GM04504 (cell line): ENCODE measurements at places on chromosomes 2 and 18.

DNA sequence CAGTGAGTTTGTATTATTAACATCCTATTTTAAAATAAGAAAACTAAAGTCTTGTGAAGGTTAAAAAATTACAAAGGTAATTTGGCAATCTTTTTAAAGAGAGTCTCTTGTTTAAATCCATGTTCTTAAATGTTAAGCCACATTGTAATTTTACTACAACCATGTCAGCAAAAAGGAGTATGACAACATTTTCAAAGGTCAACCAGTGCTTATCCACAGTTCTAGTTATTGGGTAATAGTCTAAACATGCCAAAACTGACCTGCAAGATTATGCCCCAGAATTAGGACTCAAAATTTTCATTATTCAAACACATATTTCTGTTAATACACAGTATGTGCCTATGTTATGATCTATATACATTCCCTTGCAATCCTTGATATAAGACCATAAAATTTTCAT lies 1312.6 kb upstream of the CHAC2 start:
- no peak for DNase-seq

- peak; percentile 68 for DNase-seq
Observed at GRCh38 chr2:109339519-109339966, 210.5 kb downstream of the SH3RF3 start.

DNA sequence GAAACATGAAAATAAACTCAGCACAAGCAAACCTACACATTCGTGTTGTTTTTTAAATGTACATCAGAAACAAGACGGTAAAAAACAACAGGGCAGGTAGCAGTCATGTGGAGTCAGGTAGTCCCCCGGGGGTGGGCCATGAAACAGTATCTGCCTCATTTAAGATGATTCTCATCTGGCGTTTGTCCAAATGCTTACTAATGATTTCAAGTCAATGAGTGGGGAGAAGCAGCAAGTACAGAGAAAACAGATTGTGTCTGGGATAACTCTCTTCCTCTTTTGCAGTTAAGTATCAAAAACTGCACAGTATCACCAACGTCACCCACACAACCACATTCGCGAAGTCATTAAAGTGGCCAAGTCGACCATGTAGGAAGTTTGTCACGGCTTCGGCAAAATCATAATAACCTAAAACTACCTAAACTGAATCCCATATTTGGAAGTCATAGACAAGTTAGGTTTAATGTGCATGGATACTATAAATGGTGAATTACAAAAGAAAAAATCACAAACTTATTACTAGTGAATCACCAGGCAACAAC lies 1.3 kb downstream of the LAPTM4A start:
- peak; percentile 53 for DNase-seq

DNA sequence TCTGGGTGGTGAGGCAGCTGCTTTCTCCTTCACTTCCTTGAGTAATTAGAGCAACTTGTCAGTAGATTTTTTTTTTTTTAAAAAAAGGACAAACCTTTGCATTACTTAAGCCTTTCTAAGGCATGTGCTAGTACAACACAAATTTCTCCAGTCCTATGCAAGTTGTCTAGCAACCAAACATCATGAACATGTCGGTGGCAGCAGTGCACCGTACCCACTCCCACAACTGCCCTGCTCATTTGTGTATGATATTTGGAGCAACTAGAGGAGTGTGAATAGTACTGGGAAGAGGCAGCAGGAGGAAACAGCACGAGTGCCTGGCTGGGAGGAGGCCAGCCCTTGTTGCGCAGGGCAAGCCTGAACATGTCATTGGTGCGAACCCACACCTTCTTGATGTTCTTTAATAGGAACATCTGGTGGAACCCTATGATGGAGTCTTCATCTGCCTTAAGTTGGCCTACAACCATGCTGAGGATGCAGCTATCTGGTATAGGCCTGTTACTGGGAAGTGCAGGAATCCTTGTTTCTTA lies 238.3 kb downstream of the TDRD15 start:
- DNase-seq = no peak

GRCh38 chr2:86338778-86339295 lies 1.4 kb upstream of the REEP1 start:
- DNase-seq = no peak

- peak; percentile 6 for DNase-seq
Observed at GRCh38 chr2:195451160-195451559, 205.9 kb upstream of the SLC39A10 start.

DNA sequence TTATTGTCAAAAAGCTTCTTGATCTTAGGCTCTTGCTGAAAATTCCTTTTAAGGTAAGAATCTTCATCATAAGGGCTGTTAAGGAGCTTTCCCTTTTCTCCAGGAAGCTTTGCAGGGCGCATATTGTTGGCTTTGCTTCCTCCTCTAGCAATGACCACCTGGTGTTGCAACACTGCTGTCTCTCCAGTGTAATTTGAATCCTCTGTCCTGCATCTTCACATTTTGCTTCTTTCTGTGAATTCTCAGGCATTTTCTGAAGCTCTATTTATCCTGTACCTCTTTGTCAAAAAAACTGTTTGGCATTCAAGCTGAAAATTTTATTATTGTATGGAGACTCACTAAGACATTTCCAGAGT lies 533.1 kb upstream of the CHAC2 start:
- DNase-seq = no peak

DNA sequence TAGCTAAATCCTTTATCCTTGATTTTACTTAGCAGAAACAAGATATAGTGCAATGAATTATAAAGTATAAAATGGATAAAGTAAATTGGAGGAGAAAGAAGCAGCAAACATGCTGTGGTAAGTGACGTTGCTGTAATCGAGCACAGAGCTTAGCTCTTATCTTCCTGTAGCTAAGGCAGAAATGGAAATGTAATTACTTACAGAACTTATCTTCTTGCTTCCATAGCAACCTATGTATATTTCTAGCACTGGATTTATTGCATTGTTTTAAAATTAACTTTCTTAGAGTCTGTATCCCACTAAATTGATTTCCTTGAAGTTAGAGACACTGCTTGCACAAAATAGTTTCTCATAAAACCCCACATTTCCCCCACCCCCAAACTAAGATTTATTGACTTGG lies 130.6 kb upstream of the MC4R start:
- DNase-seq = no peak

- no peak for DNase-seq
Observed at GRCh38 chr2:135657806-135658582, 83.7 kb upstream of the UBXN4 start.

- DNase-seq = peak; percentile 14
Observed at GRCh38 chr2:219073413-219074129, 12.8 kb upstream of the IHH start.

GRCh38 chr18:74870950-74871349 lies 273.3 kb downstream of the ZNF407 start:
- DNase-seq = no peak

- DNase-seq = no peak
Observed at GRCh38 chr2:190123956-190124355, 61.4 kb upstream of the MSTN start.

DNA sequence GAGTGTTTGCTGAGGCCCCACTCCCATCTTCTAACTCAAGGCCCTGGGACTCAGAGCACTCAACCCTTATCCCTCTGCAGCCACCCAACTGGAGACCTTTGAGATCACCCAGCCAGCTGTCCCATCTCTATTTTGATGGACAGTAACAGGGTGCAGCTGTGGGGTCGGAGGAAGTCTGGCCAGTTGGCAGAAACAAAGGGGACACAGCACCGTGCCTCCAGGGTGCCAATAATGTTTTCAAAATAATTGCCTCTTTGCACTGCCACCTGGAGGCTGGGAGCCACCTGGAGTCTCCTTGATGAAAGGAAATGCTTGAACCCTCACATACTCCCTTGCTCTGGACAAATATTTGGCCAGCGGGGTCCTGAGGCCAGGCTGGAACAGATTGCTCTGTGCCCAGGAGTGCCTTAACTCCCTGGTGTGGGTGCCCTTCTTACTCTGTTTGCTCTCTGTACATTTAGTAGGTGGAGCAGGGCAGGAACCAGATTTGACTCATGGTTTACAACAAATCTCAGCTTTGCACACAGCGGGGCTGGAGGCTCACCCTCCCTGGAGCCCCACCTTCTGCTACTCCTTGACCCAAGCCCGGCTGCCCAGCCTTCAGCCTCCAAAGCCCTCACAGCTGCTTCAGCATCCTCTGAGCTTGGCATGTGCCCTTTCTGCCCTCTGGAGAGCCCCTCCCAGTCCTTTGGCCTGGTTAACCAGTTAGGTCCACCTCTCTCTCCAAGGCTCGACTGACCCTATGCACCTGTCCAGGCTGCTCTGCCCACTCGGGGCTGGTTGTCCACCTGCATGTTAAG lies 17.2 kb downstream of the MAL start:
- DNase-seq = no peak

DNA sequence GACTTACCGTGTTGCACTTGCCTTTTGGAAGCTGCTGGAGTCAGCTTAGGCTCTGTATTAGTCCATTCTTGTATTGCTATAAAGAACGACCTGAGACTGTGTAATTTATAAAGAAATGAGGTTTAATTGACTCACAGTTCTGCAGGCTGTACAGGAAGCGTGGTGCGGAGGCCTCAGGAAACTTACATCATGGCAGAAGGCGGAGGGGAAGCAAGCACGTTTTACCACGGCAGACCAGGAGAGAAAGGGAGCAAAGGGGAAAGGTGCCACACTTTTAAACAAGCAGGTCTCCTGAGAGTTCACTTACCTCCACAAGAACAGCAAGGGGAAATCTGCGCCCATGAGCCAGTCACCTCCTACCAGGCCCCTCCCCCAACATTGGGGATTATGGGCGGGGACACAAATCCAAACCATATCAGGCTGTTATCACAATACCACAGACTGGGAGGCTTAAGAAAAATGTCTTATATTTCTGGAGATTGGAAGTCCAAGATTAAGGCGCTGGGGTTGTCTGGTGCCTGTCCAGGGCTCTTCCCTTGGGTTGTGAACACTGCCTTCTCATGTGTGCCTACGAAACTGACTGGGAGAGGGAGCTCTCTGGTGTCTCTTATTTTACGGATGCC lies 3.6 kb upstream of the D2HGDH start:
- DNase-seq = no peak

GRCh38 chr2:120398051-120398995 lies 52.4 kb downstream of the INHBB start:
- peak; percentile 4 for DNase-seq

GRCh38 chr2:72745679-72746368 lies 80.0 kb downstream of the EXOC6B start:
- no peak for DNase-seq

DNA sequence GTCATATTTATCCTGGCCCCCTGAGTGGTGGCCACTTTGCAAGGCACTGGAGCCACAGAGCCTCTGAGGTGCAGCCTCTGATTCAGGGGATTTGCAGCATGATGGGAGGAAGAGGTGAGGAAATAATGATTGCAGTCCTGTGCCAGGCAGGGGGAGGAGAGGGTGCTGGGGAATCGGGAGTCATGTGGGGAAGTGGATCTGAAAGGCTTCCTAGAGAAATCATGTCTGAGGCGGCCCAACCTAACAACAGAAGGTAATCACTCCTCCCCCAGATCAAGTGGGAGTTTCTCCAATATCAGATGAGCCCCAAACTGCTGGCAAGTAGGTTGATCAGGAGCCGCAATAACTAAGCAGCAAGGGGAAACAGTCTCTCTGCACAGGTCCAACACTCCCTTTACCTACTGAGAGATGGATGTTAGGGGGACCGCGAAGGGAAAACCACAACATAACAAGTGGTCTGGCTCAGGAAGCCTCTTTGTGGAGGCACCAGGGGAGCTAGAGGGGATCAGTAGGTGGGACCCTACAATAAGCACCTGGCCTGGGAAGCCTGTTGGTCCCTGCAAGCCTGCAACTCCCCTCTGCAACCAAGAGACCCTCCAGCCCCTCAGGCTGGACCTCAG lies 71.8 kb upstream of the NPAS2 start:
- DNase-seq = no peak

DNA sequence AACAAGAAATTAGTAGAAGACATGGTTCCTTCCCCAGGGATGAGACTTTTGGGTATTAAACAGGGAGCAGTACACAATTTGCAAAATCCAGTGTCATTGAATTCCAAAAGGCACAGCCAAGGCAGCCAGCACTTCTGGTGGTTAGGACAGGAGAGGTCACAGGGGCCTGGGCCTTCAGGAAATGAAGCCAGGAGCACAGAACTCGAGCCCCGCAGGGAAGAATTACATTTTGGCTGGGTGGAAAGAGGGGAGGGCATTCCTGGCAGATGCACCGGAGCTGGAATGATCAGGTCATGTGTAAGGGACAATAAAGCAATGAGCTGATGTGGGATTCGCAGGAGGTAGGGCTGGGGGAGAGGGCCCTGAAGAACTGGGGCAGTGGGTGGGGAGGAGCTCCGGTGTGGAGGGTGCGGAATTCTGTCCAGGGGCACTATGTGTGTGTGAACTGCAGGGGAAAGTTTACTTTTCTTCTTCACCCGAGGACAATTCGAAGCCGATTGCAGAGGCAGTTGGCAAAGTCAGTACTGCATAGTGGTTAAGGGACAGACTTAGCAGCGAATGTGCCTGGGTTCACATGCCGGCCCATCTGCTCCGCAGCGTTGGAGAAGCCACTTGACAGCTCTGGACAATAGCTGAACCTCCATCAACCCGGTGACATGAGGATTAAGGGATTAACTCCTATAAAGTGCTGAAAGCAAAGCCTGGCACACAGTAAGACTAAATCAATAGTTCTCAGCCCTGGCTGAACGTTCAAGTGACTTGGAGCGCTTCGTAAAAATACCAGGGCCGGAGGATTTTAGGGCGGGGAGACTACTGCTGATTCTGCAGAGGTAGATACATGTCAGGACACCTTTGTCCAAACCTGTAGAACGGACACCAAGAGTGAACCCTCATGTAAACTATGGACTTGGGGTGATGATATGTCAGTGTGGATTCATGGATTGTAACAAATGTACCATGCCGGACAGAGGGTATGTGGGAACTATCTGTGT lies 36.4 kb downstream of the ALPK2 start:
- DNase-seq = no peak

DNA sequence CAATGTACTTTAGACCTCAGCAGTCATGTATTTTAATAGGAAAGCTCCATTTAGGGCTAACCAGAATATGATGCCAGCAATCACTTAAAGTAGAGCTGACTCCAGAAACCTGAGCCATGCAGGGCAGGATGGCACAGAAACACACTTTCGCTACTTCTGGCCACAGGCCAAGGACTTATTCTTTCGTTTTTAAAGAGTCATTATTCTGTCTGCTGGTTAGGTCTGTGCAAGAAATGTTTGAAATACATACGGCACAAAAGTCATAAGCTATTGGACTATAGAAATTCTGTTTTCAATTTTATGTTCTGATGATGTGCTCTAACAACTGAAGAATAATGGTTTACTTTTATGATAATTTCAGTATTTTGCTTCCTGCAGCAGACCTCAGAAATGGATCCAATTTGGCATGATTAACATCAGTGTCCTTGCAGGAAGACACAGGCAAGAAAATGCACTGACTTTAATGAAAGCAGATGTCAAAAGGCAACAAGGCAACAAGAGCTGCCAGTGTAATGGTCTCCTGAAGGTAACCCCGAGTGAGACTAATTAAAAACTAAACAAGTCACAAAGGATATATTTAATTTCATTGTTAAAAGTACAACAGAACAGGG lies 114.4 kb upstream of the CHRNA1 start:
- no peak for DNase-seq

- DNase-seq = peak; percentile 55
Observed at GRCh38 chr18:59900222-59901128, 679 bp downstream of the PMAIP1 start.

GRCh38 chr18:8895987-8896619 lies 190.7 kb downstream of the MTCL1 start:
- DNase-seq = peak; percentile 97
